Large intestine (tissue), 12 donors: ENCODE measurements at places on chromosomes 3 and 15. TPM values are rescaled to one million over a fixed set of nuclear protein-coding genes. Genes with fewer than 3 reads are reported as not detected.
A peak's percentile ranks its signal among the peaks of the same experiment; 100 is the strongest.

DNA sequence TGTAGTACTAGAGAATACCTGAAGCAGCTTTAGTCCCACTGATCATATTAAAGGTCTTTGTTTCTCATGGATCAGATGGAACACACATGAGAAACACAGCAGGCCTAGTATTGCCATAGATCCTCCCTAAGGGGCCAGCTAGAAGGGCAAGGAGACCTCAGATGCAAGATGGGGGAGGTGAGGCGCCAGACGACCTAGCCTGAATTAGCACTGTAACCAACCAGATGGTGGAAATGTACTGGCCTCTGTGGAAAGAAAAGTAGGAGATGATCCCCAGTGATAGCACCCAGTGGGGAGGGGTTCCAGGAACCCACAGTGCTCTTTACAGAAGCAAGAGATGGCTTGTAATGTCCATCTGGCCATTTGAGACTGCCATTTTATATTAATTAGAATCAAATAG is 138.2 kb upstream of the ZNF385D start:
- no peaks in the 10 kb centered on the region for H3K4me1 ChIP-seq
- DNase-seq, result no peak
- H3K27ac ChIP-seq, result no peak overlapping the region
- H3K4me3 ChIP-seq, result no peak overlapping the region
- no peaks in the 10 kb centered on the region for H3K27me3 ChIP-seq

GRCh38 chr15:62047282-62047827 is 12.9 kb downstream of the VPS13C start:
- peaks cover 2% of the 10 kb centered on the region for H3K36me3 ChIP-seq
- H3K4me1 ChIP-seq, result no peaks in the 10 kb centered on the region
- H3K27me3 ChIP-seq, result no peaks in the 10 kb centered on the region
- no peak overlapping the region for H3K4me3 ChIP-seq
- H3K27ac ChIP-seq, result no peak overlapping the region

DNA sequence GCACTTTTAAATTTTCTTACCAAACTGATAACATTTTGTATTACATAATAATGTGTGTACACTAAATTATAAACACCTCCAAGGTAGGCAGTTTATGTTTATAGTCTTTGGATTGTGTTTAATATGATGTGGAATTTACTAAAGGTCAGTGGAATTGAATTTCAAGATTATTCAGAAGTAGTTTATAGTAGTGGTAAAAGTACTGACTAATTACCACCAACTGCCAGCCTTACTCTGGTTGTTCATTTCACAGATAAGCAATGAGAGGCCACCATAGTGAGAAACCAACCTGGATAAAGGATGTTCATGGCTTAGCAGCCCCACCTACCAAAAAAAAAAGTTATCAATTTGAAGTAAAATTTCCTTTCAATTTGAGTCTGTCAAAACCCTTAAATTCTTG is 54.0 kb upstream of the EIF5A2 start:
- H3K27me3 ChIP-seq, result no peaks in the 10 kb centered on the region
- peak overlapping the region; percentile 59 for H3K27ac ChIP-seq
- no peak overlapping the region for H3K4me3 ChIP-seq
- no peaks in the 10 kb centered on the region for H3K36me3 ChIP-seq

- no peak for DNase-seq
- no peaks in the 10 kb centered on the region for H3K4me1 ChIP-seq
- H3K27ac ChIP-seq, result no peak overlapping the region
- H3K27me3 ChIP-seq, result no peaks in the 10 kb centered on the region
These were observed 56.0 kb upstream of the MYRIP start for GRCh38 chr3:39753391-39753790.

DNA sequence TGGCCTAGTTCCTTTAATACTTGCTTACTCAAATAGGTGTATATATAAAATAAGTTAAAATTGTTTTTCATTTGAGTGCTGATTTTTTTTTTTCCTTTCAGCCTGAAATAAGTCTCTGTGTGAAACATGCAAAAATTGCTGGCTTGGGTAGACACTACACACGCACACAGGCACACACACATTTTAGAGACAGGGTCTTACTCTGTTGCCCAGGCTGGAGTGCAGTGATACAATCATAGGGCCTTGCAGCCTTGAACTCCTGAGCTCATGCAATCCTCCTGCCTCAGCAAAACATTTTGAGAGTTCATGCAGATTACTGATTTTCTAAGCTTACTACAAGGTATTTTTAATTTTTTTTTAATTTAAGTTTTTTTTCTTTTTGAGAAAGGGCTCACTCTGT is 12.7 kb upstream of the RFC4 start:
- DNase-seq, result no peak
- H3K27me3 ChIP-seq, result peaks cover 15% of the 10 kb centered on the region
- H3K27ac ChIP-seq, result no peak overlapping the region
- H3K4me1 ChIP-seq, result no peaks in the 10 kb centered on the region
- no peaks in the 10 kb centered on the region for H3K36me3 ChIP-seq

- no peak overlapping the region for H3K4me3 ChIP-seq
- no peak for DNase-seq
- no peak overlapping the region for H3K27ac ChIP-seq
- no peaks in the 10 kb centered on the region for H3K36me3 ChIP-seq
These were observed 702.3 kb downstream of the SI start for GRCh38 chr3:164375995-164376394.

GRCh38 chr3:122665881-122666280 is 14.8 kb upstream of the PARP14 start:
- H3K36me3 ChIP-seq, result no peaks in the 10 kb centered on the region
- H3K4me3 ChIP-seq, result no peak overlapping the region
- H3K27ac ChIP-seq, result no peak overlapping the region
- no peaks in the 10 kb centered on the region for H3K4me1 ChIP-seq

GRCh38 chr15:80415358-80415670 is 11.1 kb downstream of the ARNT2 start:
- H3K4me3 ChIP-seq, result no peak overlapping the region
- peaks cover 3% of the 10 kb centered on the region for H3K27me3 ChIP-seq
- no peaks in the 10 kb centered on the region for H3K4me1 ChIP-seq
- H3K36me3 ChIP-seq, result no peaks in the 10 kb centered on the region

DNA sequence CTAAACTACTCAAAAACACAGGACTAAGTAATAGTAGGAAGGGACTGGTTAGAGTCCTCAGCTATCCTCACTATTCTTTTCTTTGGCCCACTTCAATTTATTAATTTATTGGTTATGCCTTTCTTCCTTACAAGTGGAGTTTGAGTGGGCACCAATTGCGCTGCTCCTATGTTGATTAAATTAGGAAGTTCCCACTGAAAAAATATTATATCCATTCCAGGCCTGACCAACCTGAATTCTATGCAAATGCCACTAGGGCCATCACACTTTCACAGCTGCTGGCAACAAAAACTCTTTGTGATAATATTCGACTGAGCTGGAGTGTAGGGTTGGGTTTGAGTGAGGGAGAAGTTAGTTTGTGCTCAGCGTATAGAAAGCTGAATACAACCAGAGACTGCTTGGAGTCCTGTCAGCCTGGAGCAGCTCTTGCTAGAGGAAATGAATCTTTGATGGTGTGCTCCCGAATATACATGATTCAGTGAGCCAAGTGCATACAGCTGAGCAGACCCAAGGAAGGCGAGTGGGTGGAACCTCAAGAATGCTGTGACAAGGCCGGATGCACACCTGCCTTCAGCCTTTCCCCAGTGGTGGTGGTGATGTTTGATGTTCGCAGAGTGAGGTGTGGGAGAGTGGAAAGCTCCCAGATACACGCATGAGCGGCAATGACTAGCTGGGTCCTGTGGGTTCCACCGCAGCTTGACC is 1.5 kb downstream of the ARHGEF3 start:
- peaks cover 10% of the 10 kb centered on the region for H3K27me3 ChIP-seq
- H3K4me3 ChIP-seq, result peak overlapping the region; percentile 70
- H3K4me1 ChIP-seq, result peaks cover 6% of the 10 kb centered on the region
- H3K36me3 ChIP-seq, result no peaks in the 10 kb centered on the region
- H3K27ac ChIP-seq, result no peak overlapping the region

DNA sequence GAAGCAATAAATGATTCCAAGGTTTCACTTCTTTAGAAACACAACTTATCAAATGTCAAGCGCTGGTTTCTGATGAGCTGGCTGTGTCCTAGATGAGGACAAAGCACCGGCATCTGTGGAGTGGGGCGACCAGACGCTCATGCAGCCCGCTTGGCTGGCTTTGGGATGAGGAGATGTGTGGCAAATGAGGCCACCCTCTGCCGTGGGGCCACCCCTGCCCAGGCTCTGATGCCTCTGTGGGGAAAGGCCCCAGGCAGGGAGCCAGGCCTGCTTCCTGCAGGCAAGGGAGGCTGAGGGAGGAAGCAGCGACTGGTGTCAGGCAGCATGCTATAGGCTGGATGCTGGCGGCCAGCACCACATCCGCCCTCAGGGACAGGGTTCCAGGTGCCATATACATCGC is 102.9 kb downstream of the HERC2 start:
- H3K4me3 ChIP-seq, result no peak overlapping the region
- DNase-seq, result no peak
- H3K27ac ChIP-seq, result no peak overlapping the region

DNA sequence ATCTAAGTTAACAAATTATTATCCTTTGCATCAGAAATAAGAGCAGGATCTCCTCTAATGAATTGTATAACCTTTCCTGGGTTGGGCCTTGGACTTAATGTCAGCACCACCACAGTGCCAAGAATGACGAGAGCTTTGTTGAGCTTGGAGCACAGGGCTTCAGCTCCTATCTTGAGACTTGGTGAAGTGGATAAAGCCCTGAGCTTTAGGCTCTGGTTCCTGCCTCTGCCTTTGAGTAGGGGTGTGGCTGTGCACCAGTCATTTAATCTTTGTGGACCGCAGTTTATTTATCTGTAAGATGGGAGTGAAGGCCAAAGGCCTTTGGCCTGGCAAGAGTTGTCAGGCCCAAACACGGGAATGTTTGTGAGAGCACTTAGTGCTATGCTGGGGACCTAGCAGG is 162.2 kb downstream of the VGLL4 start:
- no peak overlapping the region for H3K27ac ChIP-seq
- no peaks in the 10 kb centered on the region for H3K36me3 ChIP-seq

- no peak overlapping the region for H3K4me3 ChIP-seq
- no peaks in the 10 kb centered on the region for H3K27me3 ChIP-seq
- peaks cover 23% of the 10 kb centered on the region for H3K4me1 ChIP-seq
- DNase-seq, result no peak
- H3K36me3 ChIP-seq, result no peaks in the 10 kb centered on the region
These were observed 7.8 kb upstream of the AHSG start for GRCh38 chr3:186605078-186605477.

- no peak overlapping the region for H3K27ac ChIP-seq
- no peaks in the 10 kb centered on the region for H3K4me1 ChIP-seq
- no peak for DNase-seq
- H3K4me3 ChIP-seq, result no peak overlapping the region
- H3K36me3 ChIP-seq, result no peaks in the 10 kb centered on the region
These were observed 127.1 kb upstream of the ATP10A start for GRCh38 chr15:25990220-25990619.

DNA sequence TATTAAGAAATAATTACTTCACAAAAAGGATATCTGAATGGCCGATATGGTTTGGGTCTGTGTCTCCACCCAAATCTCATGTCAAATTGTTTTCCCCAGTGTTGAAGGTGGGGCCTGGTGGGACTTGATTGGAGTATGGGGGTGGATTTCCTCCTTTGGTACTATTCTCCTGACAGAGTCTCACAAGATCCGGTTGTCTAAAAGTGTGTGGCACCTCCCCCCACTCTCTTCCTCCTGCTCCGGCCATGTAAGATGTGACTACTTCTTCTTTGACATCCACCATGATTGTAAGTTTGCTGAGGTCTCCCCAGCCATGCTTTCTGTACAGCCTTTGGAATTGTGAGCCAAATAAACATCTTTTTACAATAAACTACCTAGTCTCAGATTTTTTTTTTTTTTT is 34.5 kb downstream of the ZBTB11 start:
- no peaks in the 10 kb centered on the region for H3K4me1 ChIP-seq
- no peak for DNase-seq
- no peak overlapping the region for H3K27ac ChIP-seq

GRCh38 chr3:72888546-72889309 is 882 bp downstream of the GXYLT2 start:
- no peak overlapping the region for H3K27ac ChIP-seq
- no peaks in the 10 kb centered on the region for H3K36me3 ChIP-seq

Gene MYO5A
- polyA plus RNA-seq, result 6.0 TPM

Gene CLDN18
- polyA plus RNA-seq, result 4.1 TPM

Gene UCN2
- polyA plus RNA-seq, result 0.87 TPM

Gene C3orf85
- 95.5 TPM for polyA plus RNA-seq

Gene CACNA2D3
- 0.97 TPM for polyA plus RNA-seq
